Osteoblast (primary cell): ENCODE measurements at places on chromosomes 2 and 18. TPM values are rescaled to one million over a fixed set of nuclear protein-coding genes. Genes with fewer than 3 reads are reported as not detected.

GRCh38 chr2:42361728-42362283 is 789 bp upstream of the COX7A2L start:
- H3K27ac ChIP-seq, result no peak overlapping the region
- peaks cover 6% of the 10 kb centered on the region for H3K27me3 ChIP-seq
- no peaks in the 10 kb centered on the region for H3K36me3 ChIP-seq
- peaks cover 18% of the 10 kb centered on the region for H3K4me1 ChIP-seq
- DNase-seq, result no peak

- H3K27me3 ChIP-seq, result peaks cover 39% of the 10 kb centered on the region
- H3K4me3 ChIP-seq, result peak overlapping the region; percentile 47
- no peak overlapping the region for H3K27ac ChIP-seq
- H3K36me3 ChIP-seq, result no peaks in the 10 kb centered on the region
Measured at GRCh38 chr2:236507393-236508085, 62.1 kb upstream of the ACKR3 start.

DNA sequence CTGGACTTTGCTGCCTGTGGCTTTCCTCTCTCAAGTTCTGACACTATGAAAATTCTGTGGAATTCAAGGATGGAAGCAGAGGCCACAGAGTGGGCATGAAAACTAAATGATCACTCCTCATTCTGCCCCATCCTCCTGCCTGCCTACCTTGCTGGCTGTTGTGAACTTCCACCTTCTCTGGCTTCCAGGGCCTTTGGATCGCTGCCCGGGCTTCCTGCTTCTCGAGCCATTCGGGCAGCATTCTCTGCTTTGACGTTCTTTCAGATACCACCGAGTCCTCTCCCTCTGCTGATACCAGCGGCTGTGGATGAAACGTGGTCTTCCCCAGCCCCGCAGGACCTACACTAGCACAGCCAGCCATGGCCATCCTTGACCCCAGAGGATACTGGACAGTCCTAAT is 327.7 kb upstream of the SLC14A2 start:
- H3K4me1 ChIP-seq, result peaks cover 23% of the 10 kb centered on the region
- no peak for DNase-seq
- no peaks in the 10 kb centered on the region for H3K36me3 ChIP-seq
- H3K27me3 ChIP-seq, result no peaks in the 10 kb centered on the region

Gene NMS
- total RNA-seq, result not detected in 2 replicates
